Stimulated activated CD8-positive, alpha-beta memory T cell treated with anti-CD3 and anti-CD28 coated beads, Interleukin-7, amount 100 ng/mL, for 24 hours (primary cell): ENCODE measurements at places on chromosomes 3 and 15.

- DNase-seq: no peak
These were observed 1.4 kb downstream of the HTD2 start for GRCh38 chr3:58307639-58308215.

DNA sequence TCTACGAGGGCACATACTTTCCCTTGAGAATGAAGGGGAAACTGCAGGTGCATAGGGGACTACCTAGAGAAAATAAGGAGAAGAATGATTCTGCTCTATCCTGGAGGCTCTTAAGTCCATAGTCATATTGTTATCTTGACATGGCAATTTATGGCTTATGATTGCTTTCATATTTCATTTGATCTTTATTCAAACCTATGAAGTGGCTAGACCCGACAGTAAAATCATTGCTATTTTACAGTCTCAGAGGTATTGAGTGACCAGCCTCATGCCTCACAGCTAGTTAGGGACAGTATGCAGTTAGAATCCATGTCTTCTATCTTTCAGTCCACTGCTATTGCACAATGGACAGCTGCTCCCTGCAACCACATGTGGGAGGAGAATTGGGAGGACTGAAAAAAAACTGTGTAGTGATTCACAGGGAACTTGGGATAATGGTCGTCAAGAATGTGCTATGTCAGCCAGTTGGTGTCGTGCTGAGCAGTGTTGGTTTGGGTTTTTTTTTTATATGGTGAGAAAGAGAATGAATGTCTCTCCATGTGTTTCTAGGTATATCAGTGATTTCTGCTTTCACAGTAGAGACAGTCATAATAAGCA lies 63.2 kb upstream of the SPPL2A start:
- DNase-seq: no peak

DNA sequence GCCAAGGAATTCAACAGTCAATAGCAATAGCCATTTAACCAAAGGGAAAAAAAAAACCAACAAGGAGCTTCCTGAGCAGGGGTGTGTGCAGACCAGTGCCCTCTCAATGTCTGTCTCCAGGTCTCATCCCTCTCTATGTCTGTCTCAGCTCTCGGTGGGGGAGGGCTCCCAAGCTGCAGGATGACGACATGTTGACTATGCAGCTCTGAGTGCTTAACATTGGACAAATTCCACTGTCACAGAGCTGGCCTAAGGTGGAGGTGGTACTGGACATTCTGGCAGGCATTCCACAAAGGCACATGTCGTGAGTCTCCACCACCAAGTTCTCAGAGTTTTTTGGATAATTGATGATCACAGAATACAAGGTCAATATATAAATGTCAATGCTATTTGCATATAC lies 2.0 kb upstream of the CAPN7 start:
- DNase-seq: no peak

DNA sequence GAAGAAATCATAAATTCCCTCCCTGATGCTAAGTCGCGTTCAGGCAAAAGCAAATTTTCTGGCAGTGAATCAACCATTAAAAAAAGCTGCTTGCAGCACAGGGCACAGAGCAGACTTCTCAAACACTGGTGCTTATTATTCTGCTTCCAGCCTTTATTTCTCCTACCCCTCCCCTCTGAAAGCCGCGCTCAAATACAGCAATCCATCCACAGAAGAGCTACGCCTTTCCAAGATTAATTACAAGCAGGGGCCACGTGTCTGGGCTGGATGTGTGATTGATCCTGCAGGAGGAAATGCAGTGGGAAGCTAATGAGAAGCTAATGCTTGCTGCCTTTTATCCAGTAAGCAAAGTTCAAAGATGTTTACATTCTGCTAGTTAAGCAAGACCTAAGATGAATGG lies 134.9 kb upstream of the TOPAZ1 start:
- no peak for DNase-seq

- DNase-seq: no peak
These were observed 17.6 kb downstream of the FOXP1 start for GRCh38 chr3:71565976-71566375.

DNA sequence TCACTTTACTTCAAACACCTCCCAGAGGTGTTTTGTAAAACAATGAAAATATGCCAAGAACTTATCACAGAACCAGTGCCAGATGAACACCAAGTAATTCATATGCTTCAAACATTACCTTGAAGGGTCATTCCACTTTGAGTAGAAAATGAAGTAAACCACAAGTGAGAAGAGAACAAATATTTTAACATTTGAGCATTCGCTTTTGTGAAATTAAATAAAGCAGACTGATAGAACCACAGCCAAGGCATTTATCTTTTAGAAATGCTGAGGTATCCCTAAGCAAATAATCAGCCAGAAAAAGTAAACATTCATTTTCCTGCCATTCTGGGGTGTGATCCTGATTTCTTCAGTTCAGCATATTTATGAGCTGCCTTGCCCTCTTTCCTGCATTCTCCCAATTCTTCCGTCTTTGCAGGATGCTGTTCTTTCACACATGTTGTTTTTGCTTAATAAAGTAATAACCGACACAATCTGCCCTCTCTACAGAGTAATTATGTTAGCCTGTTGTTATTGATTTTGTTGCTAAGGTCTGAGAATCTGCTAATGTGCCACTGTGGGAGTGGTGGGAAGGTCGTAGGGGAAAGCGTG lies 235.6 kb upstream of the TGFBR2 start:
- no peak for DNase-seq

DNA sequence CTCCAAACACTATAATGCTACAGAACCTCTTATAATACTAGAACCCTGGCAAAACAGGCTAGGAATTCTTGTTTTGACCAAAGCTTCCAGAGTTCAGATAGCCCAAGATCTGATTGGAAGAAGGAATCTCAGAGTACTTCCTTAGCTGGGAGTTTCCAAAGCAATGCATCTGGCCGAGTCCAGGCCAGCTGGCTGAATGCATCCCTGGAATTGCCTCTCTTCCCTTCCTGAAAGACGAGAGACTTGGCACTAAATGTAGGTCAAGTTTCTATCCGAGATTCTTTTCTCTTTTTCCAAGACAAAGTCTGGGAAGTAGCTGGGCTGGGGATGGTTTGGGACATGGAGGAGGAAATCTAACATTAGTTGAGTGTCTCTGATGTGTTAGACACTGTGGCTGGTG lies 68.7 kb upstream of the ADPGK start:
- DNase-seq: no peak

DNA sequence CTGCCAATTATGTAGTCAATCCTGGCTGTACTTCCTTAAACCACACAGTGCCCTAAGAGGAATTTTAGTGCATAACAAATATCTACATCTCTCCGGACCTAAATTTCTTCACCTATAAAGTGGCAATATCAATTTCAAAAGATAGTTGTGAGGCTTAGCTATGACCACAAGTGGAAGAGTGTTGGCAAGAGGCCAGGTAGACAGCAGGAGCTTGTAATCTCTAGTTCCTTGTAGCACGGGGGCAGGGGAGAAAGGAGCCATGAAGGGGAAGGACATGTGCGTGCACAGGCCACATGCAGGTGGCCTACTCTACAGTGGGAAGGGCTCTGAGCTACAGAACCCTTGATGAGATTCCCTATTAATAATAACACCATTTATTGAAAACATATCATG lies 269.7 kb downstream of the ABHD5 start:
- DNase-seq: no peak

DNA sequence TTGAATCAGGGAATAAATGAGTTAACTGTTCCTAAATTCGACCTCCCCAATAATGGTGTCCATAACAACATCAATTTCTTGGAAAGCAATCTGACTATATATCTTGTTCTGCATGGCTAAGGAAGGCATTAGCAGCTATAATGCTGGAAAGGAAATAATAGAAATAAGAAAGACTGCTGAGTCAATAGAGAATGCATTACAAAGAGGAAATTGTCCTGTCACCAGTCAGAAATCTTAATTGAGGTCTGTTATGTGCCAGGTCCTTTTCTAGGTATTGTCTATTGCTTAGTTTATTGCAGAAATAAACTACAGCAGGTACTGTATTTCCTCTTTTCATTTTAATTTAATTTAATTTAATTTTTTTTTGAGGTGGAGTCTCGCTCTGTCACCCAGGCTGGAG lies 5.9 kb upstream of the PPP1R2 start:
- DNase-seq: no peak

GRCh38 chr3:146464783-146465182 lies 4.6 kb downstream of the PLSCR2 start:
- DNase-seq: no peak

DNA sequence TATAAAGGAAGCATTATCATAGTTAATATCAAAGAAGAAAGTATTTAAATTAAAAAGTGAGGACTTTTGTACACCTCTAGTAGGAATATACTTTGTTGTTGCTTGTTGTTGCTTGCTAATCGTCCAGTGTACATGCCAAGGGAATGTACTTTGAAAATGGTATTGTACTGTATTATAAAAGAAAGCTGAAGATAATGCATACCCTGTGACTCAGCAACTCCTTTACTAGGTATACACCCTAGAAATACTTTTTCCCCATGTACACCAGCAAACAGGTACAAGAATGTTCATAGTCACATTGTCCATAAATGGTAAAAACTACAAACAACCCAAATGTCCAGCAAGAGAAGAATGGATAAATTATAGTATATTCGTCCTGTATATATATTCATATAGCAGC lies 12.0 kb downstream of the TTBK2 start:
- DNase-seq: no peak

- DNase-seq: no peak
These were observed 187.1 kb downstream of the ITPR1 start for GRCh38 chr3:4680227-4680691.

DNA sequence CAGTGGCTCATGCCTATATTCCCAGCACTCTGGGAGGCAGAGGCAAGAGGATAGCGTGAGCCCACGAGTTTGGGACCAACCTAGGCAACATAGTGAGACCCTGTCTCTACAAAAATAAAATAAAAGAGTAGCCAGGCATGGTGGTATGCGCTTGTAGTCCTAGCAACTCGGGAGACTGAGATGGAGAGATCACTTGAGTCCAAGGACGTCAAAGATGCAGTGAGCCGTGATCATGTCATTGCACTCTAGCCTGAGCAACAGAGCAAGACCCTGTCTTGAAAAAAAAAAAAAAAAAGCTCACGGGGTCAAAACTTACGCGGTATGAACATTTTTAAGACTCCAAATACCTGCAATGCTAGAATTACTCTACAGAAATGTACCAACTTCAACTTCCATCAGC lies 37.1 kb upstream of the COLQ start:
- no peak for DNase-seq

DNA sequence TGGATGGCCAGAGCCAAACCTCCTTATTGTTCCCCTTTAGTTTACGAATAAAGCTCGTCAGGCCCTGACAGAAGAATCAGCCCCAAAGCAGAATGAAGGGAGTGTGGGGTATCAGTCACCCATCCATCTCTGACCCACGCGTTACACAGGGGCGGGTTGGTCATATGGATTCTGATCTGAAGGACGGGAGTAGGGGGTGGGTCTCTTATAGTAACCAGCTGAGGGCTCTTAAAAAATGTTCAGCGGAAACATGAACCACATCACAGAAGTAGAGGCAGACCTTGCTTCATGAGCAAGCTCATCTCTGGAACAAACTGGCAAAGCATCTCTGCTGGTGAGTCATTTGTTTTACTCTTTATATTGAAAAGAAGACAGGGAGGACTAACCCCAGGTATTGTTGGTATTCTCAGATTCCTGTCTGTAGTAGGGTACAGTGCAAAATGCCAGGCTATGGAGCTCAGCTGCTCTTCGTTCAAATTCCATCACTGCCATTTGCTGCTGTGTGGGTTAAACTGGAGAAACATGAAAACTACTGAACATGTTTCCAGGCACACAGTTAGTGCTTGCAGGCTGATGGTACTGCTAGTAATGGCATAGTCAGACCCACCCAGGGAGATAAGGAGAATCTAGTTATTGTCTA lies at the start of gene CXCR6:
Gene CXCR6, plus strand, starts transcription at position 258 of the 640 bp plus-strand sequence. CDS start 3,018 bp downstream, outside the sequence.
- no peak for DNase-seq

DNA sequence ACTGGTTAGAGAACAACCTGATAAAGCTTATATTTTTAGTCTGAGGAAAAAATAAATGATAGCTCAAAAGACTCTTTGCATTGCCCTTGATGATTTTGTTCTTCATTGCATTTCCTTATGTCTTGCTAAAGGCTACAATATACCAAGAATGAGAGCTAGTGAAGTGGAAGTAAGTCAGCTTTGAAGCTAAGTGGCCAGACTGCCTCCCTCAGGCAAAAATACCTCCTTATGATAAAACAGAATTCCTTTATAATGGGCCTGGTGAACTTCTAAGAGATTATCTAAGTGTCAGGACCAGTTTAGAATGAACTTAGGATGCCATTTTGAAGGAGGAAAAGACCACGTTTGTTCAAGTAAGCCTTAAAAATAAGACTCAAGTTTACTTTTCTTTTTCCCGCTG lies 678.4 kb downstream of the ROBO2 start:
- no peak for DNase-seq

- no peak for DNase-seq
These were observed 73.0 kb downstream of the FILIP1L start for GRCh38 chr3:100041328-100041749.

DNA sequence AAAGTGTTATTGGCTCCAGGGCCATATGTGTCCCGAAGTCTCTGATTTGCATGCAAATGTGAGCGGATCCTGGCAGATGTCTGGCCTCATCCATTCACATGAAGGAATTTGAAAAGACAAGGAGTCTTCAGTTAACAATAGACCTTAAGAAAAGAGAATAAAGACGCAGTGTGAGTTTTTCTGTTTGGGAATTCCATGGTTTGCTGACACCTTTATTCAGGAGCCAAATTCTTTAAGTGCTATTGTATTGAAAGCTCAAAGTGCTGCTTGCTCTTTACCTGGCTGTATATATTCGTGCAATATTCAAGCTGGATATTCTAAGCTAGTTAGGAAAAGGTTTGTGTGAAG lies 2.2 kb downstream of the LRRN1 start:
- no peak for DNase-seq

DNA sequence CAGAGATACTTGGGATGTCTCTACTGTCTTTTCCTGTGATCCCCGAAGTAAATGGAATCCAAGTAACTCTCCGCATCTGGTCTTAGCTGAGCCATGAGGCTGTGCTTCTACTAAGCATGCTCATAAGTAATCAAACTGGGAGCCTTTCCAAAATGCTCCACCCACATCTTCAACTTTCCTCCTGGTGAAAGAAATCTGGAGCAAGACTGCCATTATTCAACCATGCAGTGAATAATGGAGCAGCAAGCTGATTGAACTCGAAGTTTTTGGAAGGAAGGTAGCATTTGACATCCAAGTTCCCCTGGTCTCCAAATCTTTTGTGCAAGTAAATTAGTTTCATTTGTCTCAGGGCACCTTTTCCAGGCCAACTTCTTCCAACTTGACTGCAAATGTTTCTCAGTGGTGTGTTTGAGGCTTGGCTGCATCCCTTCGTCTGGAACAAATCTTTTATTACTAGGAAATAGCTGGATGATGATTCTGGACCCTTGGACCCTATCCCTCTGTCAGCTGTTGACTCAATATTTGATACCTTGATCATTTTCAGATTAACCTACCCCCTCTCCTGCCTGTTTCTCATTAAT lies 19.4 kb downstream of the GXYLT2 start:
- DNase-seq: no peak

- no peak for DNase-seq
These were observed 4.8 kb upstream of the PHGR1 start for GRCh38 chr15:40345867-40346578.

GRCh38 chr3:180911876-180912303 lies 580 bp upstream of the FXR1 start:
- DNase-seq: no peak

GRCh38 chr3:178350763-178351162 lies 185.5 kb upstream of the KCNMB2 start:
- DNase-seq: no peak
